ENCODE measurements at places on chromosomes 12 and 14. TPM values are rescaled to one million over a fixed set of nuclear protein-coding genes. Genes with fewer than 3 reads are reported as not detected.
A peak's percentile ranks its signal among the peaks of the same experiment; 100 is the strongest.

CLEC9A gene
- 2.7 TPM for total RNA-seq

KLRK1 gene
- total RNA-seq = 38.8 TPM

DLST gene
- 80.0 TPM for total RNA-seq

TMEM132C gene
- total RNA-seq = not detected

ANHX gene
- total RNA-seq = not detected

CARMIL3 gene
- total RNA-seq = 0.44 TPM

SLC7A8 gene
- total RNA-seq = 23.5 TPM

USP44 gene
- total RNA-seq = 4.2 TPM

TAS2R10 gene
- 1.7 TPM for total RNA-seq

CDK4 gene
- total RNA-seq = 77.8 TPM

LRTM2 gene
- not detected for total RNA-seq

FAM181A gene
- not detected for total RNA-seq

DNA sequence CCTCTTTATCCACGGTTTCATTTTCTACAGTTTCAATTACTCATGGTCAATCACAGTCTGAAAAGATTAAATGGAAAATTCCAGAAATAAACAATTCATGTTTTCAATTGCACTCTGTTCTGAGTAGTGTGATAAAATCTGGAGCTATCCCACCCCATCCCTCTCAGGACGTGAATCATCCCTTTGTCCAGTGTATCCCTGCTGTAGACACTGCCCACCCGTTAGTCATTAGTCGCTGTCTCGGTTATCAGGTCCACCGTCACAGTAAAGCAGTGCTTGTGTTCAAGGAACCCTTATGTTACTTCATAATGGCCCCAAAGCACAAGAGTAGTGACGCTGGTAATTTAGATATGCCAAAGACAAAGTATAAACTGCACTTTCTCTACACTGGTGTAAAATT is 141.0 kb upstream of the LMNTD1 start:
- no peaks in the 10 kb centered on the region for H3K4me1 ChIP-seq
- H3K27ac ChIP-seq = no peak overlapping the region
- H3K36me3 ChIP-seq = no peaks in the 10 kb centered on the region

GRCh38 chr14:55454264-55455002 is 14.0 kb upstream of the TBPL2 start:
- no peaks in the 10 kb centered on the region for H3K27me3 ChIP-seq
- H3K4me1 ChIP-seq = no peaks in the 10 kb centered on the region
- DNase-seq = no peak
- no peak overlapping the region for H3K4me3 ChIP-seq

DNA sequence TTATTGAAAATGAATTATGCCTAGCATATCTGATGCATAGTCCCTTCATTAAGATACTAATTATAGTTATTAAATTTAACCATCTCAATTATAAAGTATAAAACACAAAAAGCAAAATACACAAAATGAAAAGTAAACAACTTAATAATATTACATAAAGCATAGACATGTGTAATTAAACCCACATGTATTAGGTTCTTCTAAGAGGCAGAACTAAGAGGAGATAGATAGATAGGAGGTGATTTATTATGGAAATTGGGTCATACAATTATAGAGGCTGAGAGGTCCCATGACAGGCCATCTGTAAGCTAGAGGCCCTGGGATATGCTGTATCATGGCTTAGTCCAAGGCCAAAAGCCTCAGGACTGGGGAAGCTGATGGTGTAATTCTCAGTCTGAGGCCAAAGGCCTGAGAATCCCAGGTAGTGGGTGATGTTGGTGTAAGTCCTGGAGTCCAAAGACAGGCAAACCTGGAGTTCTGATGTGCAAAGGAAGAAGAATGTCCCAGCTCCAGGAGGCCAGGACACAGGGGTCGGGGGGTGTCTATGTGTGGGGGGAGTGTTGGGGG is 953.3 kb downstream of the TRHDE start:
- no peaks in the 10 kb centered on the region for H3K27me3 ChIP-seq
- no peak for DNase-seq
- H3K36me3 ChIP-seq = no peaks in the 10 kb centered on the region
- H3K4me3 ChIP-seq = no peak overlapping the region

- peaks cover 7% of the 10 kb centered on the region for H3K4me1 ChIP-seq
- H3K4me3 ChIP-seq = no peak overlapping the region
- H3K27me3 ChIP-seq = no peaks in the 10 kb centered on the region
- no peak for DNase-seq
Measured at GRCh38 chr14:71737760-71738159, 194.5 kb upstream of the RGS6 start.

GRCh38 chr12:118122264-118122663 is 13.7 kb upstream of the PEBP1 start:
- peaks cover 7% of the 10 kb centered on the region for H3K4me1 ChIP-seq
- no peaks in the 10 kb centered on the region for H3K36me3 ChIP-seq
- H3K27me3 ChIP-seq = no peaks in the 10 kb centered on the region

DNA sequence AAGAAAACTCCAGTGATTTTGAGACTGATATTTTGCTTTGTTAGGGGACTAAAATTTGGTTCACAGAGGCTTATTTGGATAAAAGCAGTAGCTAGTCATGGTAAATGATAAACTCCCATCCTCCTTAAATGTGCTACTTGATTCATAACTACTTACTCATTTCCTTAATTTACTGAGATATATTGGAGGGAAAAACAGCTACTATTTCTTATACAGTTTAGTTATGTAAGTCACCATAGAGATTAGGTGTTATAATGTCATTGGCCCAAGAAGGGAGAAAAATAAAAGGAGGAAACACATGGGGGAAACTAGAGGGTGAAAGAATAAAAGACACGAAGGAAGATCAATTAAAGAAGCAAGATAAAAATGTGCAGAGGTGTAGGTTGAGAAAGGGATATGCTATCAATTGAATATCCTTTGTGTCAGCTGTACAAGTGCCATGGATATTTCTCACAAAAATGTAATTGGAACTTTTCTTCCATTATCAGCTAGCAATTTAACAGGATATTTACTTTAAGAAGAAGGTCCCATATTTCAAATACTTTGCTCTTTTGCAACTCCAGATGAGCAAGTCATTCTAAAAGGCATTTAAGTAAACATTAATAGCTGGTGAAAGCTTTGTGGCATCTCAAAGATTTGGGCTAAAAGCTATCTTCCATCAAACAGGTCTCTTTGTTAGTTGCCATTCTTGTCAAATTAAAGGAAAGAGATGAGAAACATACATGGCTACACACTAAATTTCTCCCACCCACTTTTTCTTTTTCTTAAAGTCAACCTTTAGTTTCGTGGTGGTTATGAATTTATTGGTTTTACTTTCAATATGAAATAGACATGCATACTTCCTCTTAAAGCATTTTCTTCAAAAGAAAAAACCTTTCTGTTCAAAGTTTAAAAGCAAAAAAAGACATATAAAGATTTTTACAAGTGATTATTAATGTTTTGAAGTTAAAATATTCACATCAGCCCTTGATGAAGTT is 439.5 kb downstream of the CCER1 start:
- no peak overlapping the region for H3K4me3 ChIP-seq
- H3K36me3 ChIP-seq = no peaks in the 10 kb centered on the region
- no peaks in the 10 kb centered on the region for H3K27me3 ChIP-seq
- no peak for DNase-seq
- H3K4me1 ChIP-seq = no peaks in the 10 kb centered on the region
- H3K27ac ChIP-seq = no peak overlapping the region

DNA sequence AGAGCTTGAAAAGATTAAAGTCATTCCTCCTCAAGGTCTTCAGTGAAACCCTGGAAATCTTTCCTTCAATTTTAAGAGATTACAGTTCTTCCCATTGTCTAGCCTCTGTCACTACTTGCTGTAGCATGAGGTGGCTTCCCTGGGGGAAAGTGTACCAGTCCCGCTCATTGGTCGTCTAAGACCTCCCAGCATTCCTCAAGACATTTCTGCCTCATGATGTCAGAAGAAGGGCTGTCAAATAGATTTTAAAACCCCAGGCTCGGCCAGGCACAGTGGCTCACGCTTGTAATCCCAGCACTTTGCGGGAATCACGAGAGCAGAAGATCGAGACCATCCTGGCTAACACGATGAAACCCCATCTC is 46.7 kb downstream of the SMUG1 start:
- peaks cover 39% of the 10 kb centered on the region for H3K27me3 ChIP-seq
- H3K4me3 ChIP-seq = no peak overlapping the region
- no peaks in the 10 kb centered on the region for H3K4me1 ChIP-seq
- DNase-seq = no peak

GRCh38 chr12:32455607-32456071 is 56.3 kb downstream of the FGD4 start:
- peak overlapping the region; percentile 26 for H3K27ac ChIP-seq
- no peak for DNase-seq
- no peaks in the 10 kb centered on the region for H3K36me3 ChIP-seq
- peak overlapping the region; percentile 62 for H3K4me3 ChIP-seq
- H3K27me3 ChIP-seq = no peaks in the 10 kb centered on the region
- H3K4me1 ChIP-seq = peaks cover 9% of the 10 kb centered on the region

GRCh38 chr12:119384340-119384739 is 49.8 kb downstream of the CCDC60 start:
- no peak for DNase-seq
- H3K4me1 ChIP-seq = no peaks in the 10 kb centered on the region
- H3K36me3 ChIP-seq = no peaks in the 10 kb centered on the region

DNA sequence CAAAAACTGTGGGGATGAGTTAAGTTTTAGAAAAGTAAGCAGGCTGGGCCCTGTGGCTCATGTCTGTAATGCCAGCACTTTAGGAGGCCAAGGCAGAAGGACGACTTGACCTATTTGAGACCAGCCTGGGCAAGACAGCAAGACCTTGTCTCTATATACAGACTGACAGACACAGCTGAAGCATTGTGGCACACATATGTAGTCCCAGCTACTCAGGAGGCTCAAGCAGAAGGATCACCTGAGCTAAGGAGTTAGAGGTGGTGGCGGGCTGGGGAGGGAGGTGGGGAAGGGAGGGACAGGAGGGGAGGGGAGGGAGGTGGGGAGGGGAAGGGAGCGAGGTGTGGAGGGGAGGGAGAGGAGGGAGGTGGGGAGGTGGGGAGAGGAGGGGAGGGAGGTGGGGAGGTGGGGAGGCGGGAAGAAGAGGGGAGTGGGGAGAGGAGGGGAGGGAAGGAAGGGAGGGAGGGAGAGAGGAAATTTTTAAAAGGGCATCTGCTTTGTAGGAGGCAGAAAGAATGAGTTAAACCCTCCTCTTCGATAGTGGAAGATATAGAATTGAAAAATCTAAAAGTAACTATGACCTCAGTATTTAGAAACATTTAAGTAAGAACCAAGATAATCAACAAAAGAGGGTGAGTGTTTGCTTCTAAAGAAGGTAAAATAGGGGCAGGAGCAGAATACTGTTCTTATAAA is 30.9 kb downstream of the MED13L start:
- DNase-seq = no peak
- H3K4me1 ChIP-seq = peaks cover 80% of the 10 kb centered on the region
- no peaks in the 10 kb centered on the region for H3K36me3 ChIP-seq
- no peaks in the 10 kb centered on the region for H3K27me3 ChIP-seq

- DNase-seq = no peak
- H3K4me3 ChIP-seq = peak within 1 kb of the TSS; percentile 72
- H3K27me3 ChIP-seq = peaks cover 40% of the 10 kb centered on the region
Measured at GRCh38 chr14:61812347-61813095, 50.3 kb downstream of the SNAPC1 start.

DNA sequence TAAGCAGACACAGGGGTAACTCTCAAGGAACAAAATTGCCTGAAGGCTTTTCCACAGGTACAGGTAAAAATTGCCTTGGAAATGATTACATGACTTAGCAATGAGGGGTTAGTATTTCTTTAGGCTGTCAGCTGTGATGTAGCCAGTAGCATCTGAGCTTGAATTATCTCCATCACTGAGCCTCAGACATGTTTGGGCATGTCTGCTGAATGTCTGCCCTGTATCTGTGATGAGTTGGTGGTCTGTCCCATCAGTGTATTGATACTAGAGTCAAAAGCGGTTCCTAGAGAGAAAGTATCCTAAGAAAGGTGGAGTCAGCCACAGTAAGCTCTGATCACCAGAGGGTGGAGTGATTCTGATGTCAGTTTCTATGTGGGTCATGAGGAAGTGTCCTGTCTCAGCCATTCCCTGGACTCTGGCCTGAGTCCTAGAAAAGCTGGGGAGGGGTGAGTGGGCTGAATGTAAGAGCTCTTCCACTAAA is 16.3 kb downstream of the AKAP6 start:
- DNase-seq = no peak
- H3K4me1 ChIP-seq = no peaks in the 10 kb centered on the region
- H3K4me3 ChIP-seq = no peak overlapping the region
- no peaks in the 10 kb centered on the region for H3K27me3 ChIP-seq

GRCh38 chr12:130433834-130434233 is 96.1 kb downstream of the PIWIL1 start:
- H3K36me3 ChIP-seq = no peaks in the 10 kb centered on the region
- H3K4me3 ChIP-seq = no peak overlapping the region
- no peak overlapping the region for H3K27ac ChIP-seq
- H3K4me1 ChIP-seq = no peaks in the 10 kb centered on the region
- no peaks in the 10 kb centered on the region for H3K27me3 ChIP-seq

- no peaks in the 10 kb centered on the region for H3K4me1 ChIP-seq
- DNase-seq = no peak
- no peak overlapping the region for H3K27ac ChIP-seq
Measured at GRCh38 chr12:48084841-48085460, 20.9 kb downstream of the SENP1 start.

DNA sequence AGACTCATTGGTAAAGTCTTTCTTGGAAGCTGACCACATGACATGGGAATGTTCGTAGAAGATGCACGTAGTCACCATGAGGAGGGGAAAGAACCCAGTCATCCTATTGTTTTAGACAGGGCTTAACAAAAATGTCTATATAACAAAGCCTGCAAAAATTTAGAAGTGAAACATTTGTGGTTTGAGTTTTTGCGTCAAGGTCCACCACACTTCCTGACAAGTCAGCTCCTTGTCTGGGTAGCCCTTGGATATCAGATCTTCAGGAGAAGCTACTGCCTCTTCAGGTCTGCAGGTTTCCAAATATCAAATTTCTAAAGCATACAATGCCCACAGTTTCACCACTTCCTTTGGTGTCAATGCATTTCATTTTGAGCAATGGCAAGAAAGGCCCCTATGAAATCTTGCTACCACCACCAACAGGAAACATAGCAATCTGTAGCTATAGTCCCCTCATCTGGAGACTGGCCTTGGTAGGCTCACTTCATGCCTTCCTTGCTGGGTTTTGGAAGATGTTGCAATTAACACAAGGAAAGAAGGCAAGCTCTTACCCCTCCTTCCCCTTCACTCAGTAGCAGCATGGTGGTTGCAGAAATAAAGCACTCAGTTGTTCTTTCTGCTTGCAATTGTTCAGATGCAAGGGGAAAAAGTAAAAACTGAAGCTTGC is 235.2 kb downstream of the PCNX1 start:
- no peaks in the 10 kb centered on the region for H3K27me3 ChIP-seq
- no peaks in the 10 kb centered on the region for H3K36me3 ChIP-seq
- no peak overlapping the region for H3K4me3 ChIP-seq
- peak overlapping the region; percentile 71 for H3K27ac ChIP-seq

DNA sequence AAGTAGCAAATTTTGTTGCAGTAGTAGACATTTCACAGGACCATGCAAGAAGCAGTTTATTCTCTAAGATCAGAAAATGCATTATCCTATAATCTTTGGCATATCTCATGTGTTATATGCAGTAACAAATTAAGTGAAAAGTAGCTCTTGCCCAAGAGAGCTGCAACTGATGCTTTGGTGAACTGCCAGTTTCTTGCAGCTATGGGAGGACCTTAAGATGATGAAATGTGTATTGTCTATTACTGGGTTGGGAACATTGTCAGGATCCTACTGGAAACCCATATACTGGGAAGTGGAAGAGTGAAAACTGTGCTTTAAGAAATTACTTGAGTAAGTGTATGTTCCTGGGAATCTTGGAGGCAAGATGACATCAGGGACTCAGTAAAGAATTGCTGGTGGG is 238.8 kb downstream of the DACT1 start:
- DNase-seq = no peak
- no peaks in the 10 kb centered on the region for H3K27me3 ChIP-seq
- H3K4me1 ChIP-seq = no peaks in the 10 kb centered on the region
- no peak overlapping the region for H3K4me3 ChIP-seq
- H3K36me3 ChIP-seq = no peaks in the 10 kb centered on the region

GRCh38 chr12:132660996-132661395 is 26.1 kb downstream of the POLE start:
- H3K4me1 ChIP-seq = peaks cover 52% of the 10 kb centered on the region
- DNase-seq = no peak
- H3K27me3 ChIP-seq = no peaks in the 10 kb centered on the region
- no peak overlapping the region for H3K4me3 ChIP-seq
